ENCODE measurements at places on chromosomes 3 and 15. TPM values are rescaled to one million over a fixed set of nuclear protein-coding genes. Genes with fewer than 3 reads are reported as not detected.

The THPO gene
- total RNA-seq, result 0.43 TPM

The FANCD2OS gene
- total RNA-seq, result not detected

The NANOGP8 gene
- total RNA-seq, result not detected

The SEMA3B gene
- 22.9 TPM for total RNA-seq

The C2CD4A gene
- total RNA-seq, result 0.26 TPM

The HTD2 gene
- total RNA-seq, result 6.2 TPM

The AMOTL2 gene
- total RNA-seq, result 182 TPM

The RTP2 gene
- total RNA-seq, result not detected

The RAD51 gene
- total RNA-seq, result 15.7 TPM

The RASL12 gene
- not detected for total RNA-seq

The MINDY2 gene
- 6.7 TPM for total RNA-seq

The LSM3 gene
- total RNA-seq, result 45.3 TPM

The AHSG gene
- total RNA-seq, result not detected

The SHF gene
- total RNA-seq, result not detected

The AADAC gene
- 2.3 TPM for total RNA-seq

All from A172 (cell line).